NCI-H2171 treated with DMSO at 0.1 percent for 48 hours (cell line): ENCODE measurements at places on chromosomes 1 and 21.

DNA sequence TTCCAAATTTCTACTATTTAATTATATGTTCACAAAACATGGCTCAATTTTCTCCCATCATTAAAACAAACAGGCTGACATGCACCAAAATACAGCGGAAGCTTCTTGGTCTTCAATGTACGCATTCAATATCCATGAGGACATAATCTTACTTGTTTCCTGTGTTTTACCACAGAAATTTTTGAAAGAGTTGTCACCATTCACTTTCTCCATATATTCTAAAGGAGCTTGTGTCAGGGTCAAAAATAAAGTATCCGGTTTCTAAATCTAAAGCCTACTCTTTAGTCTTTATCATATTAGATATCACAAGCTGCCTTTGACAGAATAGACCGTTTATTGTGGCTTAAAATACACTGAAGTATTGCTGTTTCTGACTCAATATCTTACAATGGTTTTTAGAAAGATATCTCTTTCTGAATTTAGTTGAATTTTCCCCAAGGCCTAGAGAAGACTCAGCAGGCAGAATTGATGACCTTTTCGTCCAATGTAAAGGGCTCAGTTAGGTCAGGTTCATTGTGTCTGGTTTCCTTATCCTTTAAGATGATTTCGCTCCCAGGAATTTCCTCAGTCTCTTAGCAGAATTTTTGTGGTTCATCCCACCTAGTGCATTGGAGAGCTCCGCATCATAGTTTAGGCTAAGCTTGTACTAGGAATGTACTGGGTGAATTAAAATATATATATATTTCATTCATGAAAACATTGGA is 717.2 kb downstream of the NCAM2 start:
- no peak for DNase-seq

GRCh38 chr1:147494998-147495580 is 46.2 kb upstream of the BCL9 start:
- peak; percentile 49 for DNase-seq

GRCh38 chr21:23633447-23633940 is 1973.8 kb downstream of the MRPL39 start:
- no peak for DNase-seq

- peak; percentile 92 for DNase-seq
Observed at GRCh38 chr1:241610056-241610815, 29.9 kb downstream of the CHML start.

GRCh38 chr1:159958719-159959380 is 4.8 kb upstream of the SLAMF9 start:
- DNase-seq: no peak

GRCh38 chr1:10530281-10530740 is 55.6 kb downstream of the PEX14 start:
- no peak for DNase-seq

GRCh38 chr1:21651214-21652042 is 17.7 kb downstream of the RAP1GAP start:
- peak; percentile 27 for DNase-seq

- DNase-seq: no peak
Observed at GRCh38 chr1:77830946-77831345, 51.5 kb downstream of the MIGA1 start.
